Activated CD8-positive, alpha-beta memory T cell treated with anti-CD3 and anti-CD28 coated beads for 4 hours (primary cell): ENCODE measurements at places on chromosomes 1 and 21.

DNA sequence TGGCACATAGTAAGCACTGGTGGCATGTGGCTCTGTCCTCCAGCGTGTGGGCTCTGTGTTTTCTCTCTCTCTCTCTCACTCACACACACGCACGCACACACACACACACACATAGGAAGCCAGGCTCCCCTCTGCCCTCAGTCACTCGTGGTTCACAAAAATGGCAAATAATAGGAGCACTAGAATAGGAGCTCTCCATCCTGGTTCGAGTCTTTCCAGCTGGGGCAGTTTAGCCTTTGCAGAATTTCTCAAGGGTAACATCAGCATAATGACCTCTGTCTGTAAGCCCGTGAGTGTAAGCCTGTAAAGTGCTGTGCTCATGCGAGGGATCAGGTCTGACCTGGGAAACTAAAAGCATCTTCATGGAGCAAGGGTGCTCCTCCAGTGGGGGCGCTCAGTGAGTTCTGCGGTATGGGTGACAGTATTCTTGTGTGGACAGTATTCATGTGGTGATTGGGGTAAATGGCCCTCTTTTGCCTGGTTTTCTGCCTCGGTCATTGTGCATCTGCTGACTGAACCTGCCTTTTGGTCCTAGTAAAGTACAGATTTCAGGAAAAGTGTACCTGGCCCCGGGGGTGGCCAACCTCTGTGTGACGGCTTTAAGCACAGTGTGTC is 842 bp upstream of the ZC3H12A start:
- no peak for DNase-seq

- peak; percentile 67 for DNase-seq
Observed at GRCh38 chr21:42258150-42258884, 39.4 kb downstream of the ABCG1 start.

- DNase-seq, result no peak
Observed at GRCh38 chr1:225617956-225618355, 35.0 kb downstream of the ENAH start.

- no peak for DNase-seq
Observed at GRCh38 chr1:18807334-18808063, 52.0 kb downstream of the TAS1R2 start.

DNA sequence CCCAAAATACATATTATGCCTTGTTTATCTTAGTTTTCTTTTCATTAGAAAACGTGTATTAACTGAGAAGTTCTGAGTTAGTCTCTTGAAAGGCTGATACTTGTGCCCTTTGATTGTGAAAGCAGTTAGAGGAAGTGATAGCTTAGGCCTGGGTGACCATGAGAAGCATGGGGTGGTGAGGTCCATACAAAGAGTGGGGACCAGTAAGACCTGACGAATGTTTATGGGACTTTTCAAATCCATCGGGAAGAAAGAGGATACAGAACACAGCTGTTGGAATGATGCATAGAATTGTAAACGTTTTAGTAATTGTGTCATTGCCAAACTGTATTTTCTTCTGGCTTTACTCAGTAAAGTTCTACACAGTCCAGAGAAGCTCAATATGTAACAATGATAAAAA is 259.8 kb downstream of the LMO4 start:
- DNase-seq, result no peak

GRCh38 chr1:177246710-177247580 is 76.2 kb downstream of the BRINP2 start:
- DNase-seq, result no peak

DNA sequence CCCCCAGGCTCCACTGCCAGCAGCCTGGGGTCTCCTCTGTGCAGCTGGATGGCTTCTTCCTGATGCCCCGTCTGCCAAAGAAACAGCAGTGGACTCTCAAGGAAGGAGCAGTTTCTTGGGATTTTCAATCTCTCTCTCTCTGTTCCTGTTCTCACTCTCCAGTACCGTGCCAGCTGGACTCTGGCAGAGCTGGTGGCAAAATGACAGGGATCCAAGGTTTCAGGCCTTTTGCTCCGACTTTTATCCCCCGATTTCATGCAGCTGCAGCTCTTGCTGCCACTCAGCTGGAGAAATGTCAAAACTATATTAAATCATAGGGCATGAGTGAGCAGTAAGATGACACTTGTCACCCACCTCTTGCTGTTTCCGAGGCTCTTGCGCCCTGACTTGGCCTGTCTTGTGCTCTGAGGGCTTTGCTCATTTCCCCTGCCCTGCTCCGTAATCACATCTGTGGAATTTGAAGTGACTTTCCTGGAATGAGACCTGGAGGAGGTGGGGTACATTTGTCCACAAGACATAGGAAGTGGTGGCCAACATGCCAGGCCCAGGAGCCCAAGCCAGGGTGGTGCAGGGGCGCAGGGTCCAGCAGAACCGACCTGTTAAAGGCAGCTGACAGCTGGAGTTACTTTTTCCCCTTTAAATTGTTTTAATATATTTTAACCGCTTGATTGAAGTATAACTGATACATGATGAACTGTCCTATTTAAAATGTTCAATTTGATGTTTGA is 576.2 kb downstream of the PTPRU start:
- no peak for DNase-seq
